Activated CD4-positive, alpha-beta T cell treated with anti-CD3 and anti-CD28 coated beads for 1 hour (primary cell): ENCODE measurements at places on chromosomes 1 and 21.

DNA sequence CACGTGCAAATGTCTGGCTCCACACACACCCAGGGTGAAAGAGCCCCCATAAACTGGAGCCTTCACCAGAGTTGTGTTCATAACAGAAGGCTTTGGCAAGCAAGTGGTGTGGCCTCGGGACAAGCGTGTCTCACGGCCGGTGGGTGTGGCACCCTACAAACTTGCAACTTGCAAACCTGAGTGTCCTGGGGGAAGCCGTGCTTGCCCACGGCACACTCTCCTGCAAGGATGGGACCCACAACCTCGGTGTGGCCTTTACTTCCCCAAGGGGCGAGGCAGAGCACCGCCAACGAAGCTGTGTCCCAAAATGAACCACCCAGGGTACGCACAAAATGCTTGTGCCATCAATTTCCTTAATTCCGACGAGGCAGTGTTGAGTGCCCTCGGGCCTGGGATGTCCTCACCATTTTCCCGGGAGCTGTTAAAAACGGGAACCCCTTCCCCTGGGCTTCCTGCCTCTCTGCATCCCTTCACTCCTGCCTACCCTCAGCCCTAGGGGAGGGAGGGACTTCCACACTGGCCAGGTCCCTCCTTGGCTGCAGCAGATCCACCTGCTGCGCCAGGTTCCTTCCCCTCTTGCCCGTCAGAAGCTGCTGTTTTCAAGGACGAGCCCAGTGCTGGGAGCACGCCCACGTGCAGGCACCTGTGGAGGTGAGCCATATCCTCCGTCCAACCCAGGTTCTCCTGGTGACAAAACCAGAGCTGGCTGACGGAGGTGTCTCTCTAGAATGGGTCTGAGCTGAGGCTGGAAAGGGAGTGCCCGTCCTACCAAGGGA, 111.4 kb downstream of the NPHP4 start:
- DNase-seq: no peak

- no peak for DNase-seq
Observed at GRCh38 chr21:18368205-18368604, 35.4 kb downstream of the TMPRSS15 start.

- no peak for DNase-seq
Observed at GRCh38 chr1:99727575-99728185, 38.8 kb downstream of the FRRS1 start.

GRCh38 chr1:117295001-117295400, 72.2 kb upstream of the MAN1A2 start:
- no peak for DNase-seq

DNA sequence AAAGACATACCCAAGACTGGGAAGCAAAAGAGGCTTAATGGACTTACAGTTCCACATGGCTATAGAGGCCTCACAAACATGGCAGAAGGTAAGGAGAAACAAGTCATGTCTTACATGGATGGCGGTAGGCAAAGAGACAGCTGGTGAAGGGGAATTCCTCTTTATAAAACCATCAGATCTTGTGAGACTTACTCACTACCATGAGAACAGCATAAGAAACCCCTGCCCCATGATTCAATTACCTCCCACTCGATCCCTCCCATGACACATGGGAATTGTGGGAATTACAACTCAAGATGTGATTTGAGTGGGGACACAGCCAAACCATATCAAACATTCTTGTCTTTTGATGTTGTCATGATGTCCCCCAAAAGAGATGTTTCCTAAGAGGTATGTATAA, 103.3 kb downstream of the DUSP10 start:
- no peak for DNase-seq

DNA sequence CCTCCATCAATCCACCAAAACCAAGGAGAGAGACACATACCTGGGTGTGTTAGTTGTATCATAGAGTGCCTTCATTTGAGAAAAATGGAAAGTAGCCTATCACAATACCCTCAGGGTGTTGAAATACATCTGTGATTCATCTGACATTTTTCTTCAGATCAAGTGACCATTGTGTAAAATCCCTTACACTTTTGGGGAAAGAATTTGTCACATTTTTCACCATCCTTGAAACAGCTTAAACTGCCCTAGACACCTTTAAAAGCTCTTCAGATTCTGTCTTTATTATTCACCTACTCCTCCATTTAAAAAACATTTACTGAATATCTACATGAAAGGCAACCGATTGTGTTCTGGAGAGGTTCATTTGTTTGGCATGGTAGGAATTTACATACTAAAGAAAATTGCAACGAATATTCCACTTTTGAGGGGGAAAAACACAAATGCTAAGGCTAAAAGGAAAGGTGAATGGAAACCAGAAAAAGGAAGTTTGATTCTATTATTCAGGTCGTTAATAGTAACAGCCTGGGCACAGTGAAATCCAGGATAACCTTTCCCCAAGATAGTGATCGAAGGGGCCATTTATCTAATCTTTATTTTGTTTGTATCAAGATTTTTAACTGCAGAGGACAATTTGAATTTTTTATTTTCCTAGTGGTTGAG, 70.4 kb upstream of the SAMSN1 start:
- no peak for DNase-seq

- no peak for DNase-seq
Observed at GRCh38 chr1:3553166-3553939, 58.0 kb downstream of the MEGF6 start.

- no peak for DNase-seq
Observed at GRCh38 chr1:179437171-179437570, 71.4 kb downstream of the AXDND1 start.

- DNase-seq: no peak
Observed at GRCh38 chr21:42784276-42784675, 95.1 kb downstream of the WDR4 start.

DNA sequence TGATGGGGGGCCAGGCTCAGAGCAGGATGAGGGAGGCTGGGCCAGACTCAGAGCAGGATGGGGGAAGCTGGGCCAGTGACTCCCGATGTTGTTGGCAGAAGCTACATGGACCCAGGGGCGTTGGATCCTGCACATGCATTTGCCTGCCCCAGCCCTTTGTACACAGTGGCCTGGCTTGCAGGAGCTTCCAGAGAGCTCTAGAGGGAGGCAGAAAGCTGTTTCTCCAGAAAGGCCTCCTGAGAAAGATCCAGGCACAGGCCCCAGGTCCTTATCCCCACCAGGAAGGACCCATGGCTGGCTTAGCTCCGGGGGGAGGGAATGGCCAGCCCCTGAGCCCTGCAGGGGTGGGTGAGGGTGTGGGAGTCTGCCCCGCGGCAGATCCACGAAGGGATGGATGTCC, 106.6 kb upstream of the ACTRT2 start:
- no peak for DNase-seq

GRCh38 chr1:233439721-233440120, 112.2 kb downstream of the MAP3K21 start:
- no peak for DNase-seq

DNA sequence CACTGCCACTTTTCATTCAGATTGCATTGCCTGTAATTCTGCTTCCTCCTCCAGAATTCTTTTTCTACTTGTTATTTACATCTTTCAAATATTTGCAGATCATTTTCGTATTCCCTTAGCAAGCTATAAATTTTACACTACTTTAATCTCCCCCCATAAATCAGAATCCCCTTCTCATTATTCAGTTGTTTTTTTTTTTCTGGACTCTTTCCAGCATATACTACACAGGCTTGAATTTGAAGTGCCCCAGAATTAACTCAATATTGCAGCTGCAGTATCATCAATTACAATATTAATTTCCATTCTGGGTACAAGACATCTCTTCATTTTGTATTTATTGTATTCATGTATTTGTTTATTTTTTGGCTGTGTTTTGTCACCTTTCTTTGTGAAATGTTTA, 1494.3 kb downstream of the AMY1C start:
- no peak for DNase-seq

DNA sequence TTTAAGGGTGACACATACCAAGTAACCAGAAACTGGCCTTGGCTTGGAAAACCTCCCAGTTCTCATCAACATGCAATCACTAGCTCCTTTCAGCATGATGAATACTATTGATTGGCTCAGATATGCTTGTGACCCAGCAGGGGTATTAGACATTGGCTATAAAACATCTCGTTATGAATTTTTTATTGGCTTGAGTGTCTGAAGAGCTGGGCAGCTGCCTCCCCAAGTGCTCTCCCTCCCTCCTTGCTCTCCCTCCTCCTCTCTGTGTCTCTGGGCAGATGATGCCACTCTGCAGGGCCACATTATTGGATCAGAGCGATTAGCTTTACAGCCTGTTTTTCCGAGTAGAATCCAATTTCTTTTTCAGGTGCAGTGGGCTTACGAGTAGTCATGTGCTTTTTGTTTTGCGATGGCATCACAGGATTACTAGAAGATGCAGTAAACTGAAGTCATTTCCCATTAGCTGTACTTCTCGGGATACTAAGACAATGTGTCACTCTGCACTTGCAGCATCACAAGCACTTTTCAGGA, 79.3 kb upstream of the ATF3 start:
- no peak for DNase-seq

- DNase-seq: no peak
Observed at GRCh38 chr1:63653976-63654375, 60.8 kb downstream of the PGM1 start.

- DNase-seq: no peak
Observed at GRCh38 chr1:104932030-104932915, 1182.6 kb downstream of the AMY1C start.

DNA sequence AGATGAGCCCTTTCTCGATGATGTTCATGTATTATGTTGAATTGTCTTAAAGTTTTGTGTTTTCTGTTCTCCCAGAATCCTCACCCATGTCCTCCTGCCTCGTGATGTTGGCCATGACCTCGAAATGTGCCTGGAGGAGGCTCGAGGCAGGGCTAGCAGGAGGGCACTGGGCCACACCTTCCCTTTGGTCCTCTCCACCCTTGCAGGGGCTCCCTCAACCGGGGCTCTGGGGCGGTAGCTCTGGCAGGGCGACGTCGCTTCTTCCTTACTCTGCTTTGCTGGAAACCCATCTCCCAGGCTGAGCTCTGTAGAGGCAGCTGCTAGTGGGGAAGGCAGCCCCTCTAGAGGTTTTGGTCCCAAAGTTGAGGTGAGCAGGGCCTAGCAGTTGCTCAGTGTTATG, 14.3 kb downstream of the TFF3 start:
- no peak for DNase-seq

DNA sequence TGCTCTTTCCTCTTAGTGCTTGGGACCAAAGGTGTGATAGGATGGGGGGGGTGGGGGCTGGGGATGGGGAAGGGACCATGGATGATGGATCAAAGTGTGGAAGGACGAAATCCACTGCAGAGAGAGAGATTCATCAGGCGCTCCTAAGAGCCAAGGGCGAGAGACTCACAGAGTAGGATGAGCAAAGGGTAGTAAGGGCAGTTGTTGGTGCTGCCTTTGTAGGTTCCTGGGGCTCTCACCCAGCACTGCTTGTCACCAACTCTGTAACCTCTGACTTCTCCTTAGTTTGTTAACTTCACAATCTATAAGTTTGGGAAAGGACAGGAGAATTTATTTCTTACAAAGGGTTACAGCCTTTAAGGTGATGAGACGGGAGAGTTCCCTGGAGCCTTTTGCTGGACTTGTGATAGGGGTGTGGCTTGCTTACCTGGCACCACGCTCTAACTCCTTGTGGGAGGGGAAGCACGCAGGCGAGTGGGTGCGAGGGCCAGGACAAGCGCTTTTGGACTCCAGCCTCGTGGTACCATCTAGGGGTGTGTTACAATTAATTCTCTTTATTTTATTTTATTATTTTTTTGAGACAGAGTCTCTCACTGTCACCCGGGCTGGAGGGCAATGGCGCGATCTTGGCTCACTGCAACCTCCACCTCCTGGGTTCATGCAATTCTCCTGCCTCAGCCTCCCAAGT, 1.6 kb upstream of the PDXK start:
- no peak for DNase-seq

DNA sequence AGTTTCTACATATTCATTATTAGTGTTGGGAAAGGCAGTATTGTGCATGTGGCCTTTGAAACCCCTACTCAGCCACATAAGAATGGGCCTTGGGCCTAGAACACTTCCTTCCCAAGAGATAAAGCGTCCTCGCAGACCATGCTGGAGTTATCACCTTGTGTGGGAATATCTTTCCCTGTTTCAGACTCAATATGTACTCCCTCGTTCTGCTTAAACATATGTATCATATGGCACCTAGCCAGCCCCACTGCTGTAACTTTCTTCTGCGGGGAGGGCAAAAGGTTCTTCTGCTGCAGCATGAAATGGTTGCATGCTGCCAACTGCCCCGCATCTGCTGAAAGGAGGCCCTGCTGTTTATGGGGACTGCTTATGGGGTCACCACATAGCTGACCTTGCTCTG, 92.0 kb downstream of the CRB1 start:
- no peak for DNase-seq

GRCh38 chr1:212752934-212753497, 38.6 kb downstream of the NSL1 start:
- no peak for DNase-seq

- no peak for DNase-seq
Observed at GRCh38 chr1:100051401-100051800, 81.3 kb downstream of the SASS6 start.

GRCh38 chr21:27734146-27734545, 767.3 kb upstream of the ADAMTS5 start:
- DNase-seq: no peak

DNA sequence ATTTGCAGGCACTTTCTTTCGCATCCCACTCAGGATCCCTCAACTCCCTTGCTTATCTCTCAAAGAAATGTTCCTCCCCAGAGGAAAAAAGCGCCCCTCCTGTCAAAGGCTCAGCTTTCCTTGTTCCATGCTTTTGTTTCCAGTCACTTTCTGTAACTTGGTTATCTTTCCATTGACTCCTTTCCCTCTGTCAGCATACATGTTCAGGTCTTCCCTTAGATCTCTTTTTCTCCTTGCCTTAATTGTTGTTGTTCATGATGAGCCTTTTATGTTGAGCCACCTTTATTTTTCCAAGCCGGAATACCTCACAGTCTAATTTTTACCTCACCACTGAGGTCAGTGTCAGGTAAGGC, 46.5 kb upstream of the PODN start:
- DNase-seq: no peak

GRCh38 chr1:158999316-159000069, 10.2 kb upstream of the IFI16 start:
- no peak for DNase-seq

DNA sequence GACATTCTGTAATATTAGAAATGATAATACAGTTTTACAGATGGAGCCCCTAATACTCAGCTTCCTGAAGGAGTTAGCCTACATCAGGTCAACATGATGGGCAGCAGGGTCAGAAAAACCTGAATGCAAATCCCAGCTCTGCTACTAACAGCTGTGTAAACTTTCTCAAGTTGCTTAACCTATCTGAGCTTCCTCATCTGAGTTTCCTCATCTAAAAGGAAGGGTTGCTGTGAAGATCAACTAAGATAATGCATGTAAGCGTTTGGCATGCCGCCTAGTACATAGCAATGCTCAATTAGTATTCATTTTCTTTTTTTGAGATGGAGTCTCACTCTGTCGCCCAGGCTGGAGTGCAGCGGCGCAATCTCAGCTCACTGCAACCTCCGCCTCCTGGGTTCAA, 18.4 kb upstream of the DESI2 start:
- DNase-seq: no peak
